Activated naive CD8-positive, alpha-beta T cell treated with anti-CD3 and anti-CD28 coated beads, Interleukin-2, amount 10 ng/mL, durations not matched to agents 7 days and 5 days (primary cell): ENCODE measurements at places on chromosomes 11 and 22. TPM values are rescaled to one million over a fixed set of nuclear protein-coding genes. Genes with fewer than 3 reads are reported as not detected.

GRCh38 chr11:111379602-111380136, 594 bp upstream of the POU2AF1 start:
- peak overlapping the region; percentile 85 for H3K4me3 ChIP-seq
- peak overlapping the region; percentile 97 for H3K27ac ChIP-seq
- DNase-seq, result no peak
- H3K36me3 ChIP-seq, result no peaks in the 10 kb centered on the region
- no peaks in the 10 kb centered on the region for H3K27me3 ChIP-seq

DNA sequence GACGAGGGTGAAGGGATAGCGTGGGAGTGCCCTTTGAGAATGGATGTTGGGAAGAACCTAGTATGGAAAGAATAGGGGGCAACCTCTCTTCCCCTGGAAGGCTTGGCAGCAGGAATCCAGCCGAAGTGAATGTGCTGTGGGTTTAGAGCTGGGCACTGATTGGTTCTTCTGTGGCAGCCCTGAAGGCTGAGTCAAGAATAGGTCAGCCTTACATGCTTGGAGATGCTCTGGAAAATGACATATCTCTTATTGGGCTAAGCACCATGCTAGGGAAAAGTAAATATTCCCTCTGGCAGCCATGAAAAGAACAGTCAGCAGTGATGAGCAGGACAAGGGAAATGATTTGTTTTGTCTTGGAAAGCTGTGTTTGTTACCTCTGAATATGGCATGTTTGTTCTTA, 149.5 kb downstream of the COMMD9 start:
- DNase-seq, result no peak
- H3K4me3 ChIP-seq, result no peak overlapping the region
- no peaks in the 10 kb centered on the region for H3K36me3 ChIP-seq
- no peaks in the 10 kb centered on the region for H3K4me1 ChIP-seq

- H3K36me3 ChIP-seq, result peaks cover 4% of the 10 kb centered on the region
- no peak overlapping the region for H3K4me3 ChIP-seq
- no peak for DNase-seq
- peaks cover 7% of the 10 kb centered on the region for H3K27me3 ChIP-seq
- H3K27ac ChIP-seq, result no peak overlapping the region
Measured at GRCh38 chr11:77435972-77436371, 37.9 kb downstream of the PAK1 start.

LRRC74B gene
- total RNA-seq, result not detected

ZFTA gene
- 5.0 TPM for total RNA-seq
